RCC 7860 (cell line): ENCODE measurements at places on chromosomes 2 and 18.

- no peak for DNase-seq
Measured at GRCh38 chr2:191215666-191216065, 29.5 kb upstream of the MYO1B start.

- no peak for DNase-seq
Measured at GRCh38 chr2:152174574-152174973, 989 bp downstream of the STAM2 start.

GRCh38 chr2:110675679-110676078 is 2.2 kb downstream of the BUB1 start:
- no peak for DNase-seq

DNA sequence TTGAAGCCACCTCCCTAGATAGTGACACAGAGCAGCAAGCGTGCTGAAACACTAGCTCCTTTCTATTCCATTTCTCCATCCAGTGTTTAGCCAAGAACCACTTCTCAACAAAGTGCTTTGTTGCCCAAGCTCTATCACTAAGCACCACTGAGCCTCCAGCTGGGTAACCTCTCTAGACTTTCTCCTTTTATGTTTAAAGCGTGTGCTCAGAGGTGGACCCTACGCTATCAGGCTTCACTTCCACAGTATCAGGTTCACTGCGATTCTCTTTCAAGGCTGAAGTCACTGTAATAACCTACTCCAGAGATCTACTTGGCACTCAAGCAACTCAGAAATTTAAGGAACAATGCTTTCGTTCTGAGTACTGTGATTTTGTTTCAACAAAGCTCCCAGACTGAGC is 197.9 kb downstream of the LNPK start:
- no peak for DNase-seq

- no peak for DNase-seq
Measured at GRCh38 chr2:224749136-224749535, 33.0 kb upstream of the CCDC195 start.

DNA sequence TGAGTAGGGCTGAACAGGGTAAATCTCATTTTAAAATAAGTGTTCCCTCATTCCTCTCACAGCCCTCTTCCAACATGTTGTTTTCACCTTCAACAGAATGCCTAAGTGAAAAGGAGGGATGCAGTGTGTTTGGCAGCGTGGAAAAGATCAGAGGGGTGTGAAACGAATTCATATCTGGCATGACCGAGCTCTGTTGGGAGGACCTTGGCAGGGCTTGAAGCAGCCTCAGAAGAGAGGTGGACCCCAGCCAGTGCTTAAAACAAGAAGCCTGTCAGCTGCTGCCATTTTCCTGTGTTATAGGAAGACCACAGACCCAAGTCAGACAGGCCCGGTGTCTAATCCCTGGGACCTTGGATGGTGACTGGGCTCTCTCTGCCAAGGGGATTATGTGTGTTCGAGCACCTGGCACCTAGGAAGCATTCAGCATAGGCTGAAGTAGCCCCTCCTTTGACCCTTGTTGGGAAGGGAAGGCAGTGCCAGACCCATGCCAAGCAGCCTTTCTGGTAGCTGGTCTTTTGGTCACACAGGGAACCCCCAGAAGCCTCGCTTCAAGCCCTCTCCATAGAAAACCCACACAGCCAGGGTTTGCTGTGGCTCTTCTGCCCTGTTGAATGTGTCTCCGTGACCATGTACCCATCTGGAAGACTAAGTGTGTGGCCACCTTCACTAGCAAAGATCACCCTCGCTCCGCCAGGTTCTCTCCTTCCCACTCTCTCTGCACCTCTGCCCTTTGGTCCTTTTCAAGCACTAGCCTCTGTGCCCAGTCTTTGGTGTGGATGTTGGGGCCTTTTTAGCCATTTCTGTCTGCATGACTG is 87.5 kb upstream of the ST3GAL5 start:
- no peak for DNase-seq

GRCh38 chr2:59566739-59567138 is 986.7 kb downstream of the BCL11A start:
- no peak for DNase-seq

DNA sequence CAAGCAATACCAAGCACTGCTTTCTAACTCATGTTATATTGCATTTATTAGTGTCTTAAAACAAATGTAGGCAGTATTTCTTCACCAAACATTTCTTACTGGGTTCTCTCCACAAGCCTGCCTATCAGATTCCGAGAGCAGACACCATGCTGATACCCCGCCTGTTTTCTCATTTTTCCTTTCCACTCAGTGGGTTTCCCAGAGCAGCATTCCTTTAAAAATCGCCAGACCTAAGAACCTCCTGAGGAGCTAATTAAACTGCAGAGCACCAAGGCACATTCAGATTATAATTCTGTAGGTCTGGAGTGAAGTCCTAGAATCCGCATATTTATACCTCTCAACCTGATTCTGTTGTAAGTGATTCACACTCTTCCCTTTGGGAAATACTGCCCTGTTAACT is 405.6 kb downstream of the TNS1 start:
- DNase-seq, result no peak

DNA sequence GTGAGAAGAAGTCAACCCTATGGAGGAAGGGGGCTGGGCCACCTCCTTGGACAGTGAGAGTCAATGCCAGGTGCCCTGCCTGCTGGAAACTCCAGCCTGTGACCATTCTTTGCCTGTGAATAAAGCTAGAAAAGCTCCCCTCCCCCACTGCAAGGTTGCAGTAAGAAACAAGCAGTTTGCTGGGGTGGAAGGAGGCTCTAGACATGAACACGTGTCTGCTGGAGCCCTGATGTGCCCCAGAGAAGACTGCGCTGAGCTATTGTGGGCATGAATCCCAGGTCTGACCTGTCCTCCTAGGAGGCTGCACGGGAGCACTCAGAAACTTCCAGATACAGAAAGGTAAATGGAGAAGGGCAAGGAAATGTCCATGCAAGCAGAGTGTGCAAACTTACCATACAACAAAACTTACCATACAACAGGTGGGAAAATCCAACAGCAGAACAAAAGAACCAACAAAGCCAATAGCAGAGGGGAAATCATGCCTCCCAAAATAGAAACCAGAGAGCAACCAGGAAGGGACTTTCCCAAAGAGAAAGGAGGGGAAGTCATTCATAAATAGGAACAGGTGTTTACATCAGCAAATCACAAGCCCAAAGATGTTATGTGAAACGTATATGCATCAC is 278.7 kb downstream of the BCL2 start:
- no peak for DNase-seq

GRCh38 chr18:24063121-24063731 is 48.7 kb downstream of the TTC39C start:
- DNase-seq, result peak; percentile 38

GRCh38 chr18:65235966-65236624 is 514.7 kb upstream of the CDH7 start:
- no peak for DNase-seq
